ENCODE measurements at places on chromosomes 5 and 9.

GRCh38 chr9:99749641-99750040 lies 72.0 kb upstream of the NR4A3 start:
- no peak for DNase-seq

- no peak for DNase-seq
These were observed 32.8 kb upstream of the NSMF start for GRCh38 chr9:137491735-137492432.

DNA sequence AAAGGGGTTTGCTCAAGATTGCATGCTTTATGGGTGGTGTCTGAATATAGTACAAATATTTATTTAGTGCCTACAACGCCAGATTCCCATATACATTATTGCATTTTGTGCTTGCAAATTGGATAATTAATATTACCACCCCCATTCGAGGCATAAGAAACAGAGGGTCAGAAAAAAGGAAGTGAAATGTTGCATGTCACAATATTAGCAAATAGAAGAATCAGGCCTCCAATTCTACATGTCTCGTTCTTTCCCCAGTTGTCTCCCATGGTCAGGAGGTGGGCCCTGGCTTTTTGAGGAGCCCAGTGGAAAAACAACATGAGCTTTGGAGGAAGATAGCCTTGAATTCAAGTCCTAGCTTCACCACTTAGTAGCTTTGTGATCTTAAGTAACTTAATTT lies 98.1 kb upstream of the CCDC112 start:
- DNase-seq: no peak

GRCh38 chr5:124952566-124952965 lies 206.1 kb upstream of the ZNF608 start:
- DNase-seq: no peak

DNA sequence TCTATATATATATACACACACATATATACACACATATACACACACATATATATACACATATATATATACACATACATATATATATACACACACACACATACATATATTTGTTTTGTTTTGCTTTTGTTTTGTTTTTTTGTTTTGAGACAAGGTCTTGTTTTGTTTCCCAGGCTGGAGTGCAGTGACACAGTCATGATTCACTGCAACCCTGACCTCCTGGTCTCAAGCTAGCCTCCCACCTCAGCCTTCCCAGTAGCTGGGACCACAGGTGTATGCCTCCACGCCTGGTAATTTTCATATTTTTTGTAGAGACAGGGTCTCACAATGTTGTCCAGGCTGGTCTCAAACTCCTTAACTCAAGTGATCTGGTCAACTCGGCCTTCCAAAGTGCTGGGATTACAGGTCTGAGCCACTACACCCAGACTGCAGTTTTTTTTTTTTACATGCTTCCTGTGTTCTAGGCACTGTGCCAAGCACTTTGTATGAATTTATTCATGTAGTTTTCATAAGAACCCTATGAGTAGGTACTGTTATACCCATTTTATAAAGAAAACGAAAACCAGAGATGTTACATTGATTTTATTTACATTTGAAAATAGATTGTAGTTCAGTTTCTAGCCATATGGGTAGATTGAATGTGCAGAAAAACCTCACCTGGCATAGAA lies 120.7 kb downstream of the PBX3 start:
- DNase-seq: peak; percentile 30

DNA sequence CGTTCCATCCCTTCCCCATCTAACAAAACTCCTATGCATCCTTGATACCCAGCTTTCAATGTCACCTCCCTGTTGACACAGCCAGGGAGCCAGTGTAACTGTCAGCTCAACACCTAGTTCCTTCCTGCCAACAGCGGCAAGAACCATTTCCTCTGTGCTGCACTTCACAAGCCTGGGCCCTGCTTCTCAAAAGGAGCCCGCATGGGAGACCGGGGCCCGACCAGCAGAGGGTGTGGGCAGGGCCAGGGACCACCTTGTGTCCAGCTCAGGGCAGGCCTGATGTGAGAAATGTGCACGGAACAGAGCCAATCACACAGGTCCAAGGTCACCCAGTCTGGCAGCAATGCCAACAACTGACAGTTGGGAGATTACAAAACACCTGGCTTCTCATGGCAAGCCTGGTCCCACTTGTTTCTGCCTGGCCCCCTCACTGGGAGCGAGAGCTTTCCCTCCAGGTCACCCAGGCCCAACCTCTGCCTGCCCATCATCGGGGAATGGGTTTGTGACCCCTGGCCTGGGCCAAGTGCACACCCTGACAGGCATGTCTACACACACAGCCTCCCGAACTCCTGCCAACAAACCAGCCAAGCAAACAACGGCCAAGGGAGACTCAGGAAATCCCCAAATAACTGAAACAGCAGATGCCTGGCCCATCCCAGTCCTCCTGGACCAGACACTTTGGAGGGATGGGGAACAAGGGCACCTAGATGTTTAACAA lies 3.1 kb downstream of the RNF44 start:
- DNase-seq: peak; percentile 28

DNA sequence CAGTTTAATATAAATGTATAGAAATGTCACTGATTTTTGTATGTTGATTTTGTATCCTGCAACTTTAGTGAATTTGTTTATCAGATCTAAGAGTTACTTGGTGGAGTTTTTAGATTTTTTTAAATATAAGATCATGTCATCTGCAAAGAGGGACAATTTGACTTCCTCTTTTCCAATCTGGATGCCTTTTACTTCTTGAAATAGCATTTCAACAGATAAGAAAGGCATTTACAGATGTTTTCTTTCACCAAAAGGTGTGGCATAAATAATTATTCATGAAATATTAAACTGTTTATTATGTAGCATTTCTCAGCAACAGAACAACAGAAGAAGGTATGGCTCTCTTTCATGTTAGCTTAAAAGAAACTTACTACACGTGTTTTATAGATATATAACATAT lies 34.9 kb upstream of the NIPBL start:
- no peak for DNase-seq

GRCh38 chr5:100832252-100833230 lies 70.5 kb downstream of the ST8SIA4 start:
- no peak for DNase-seq

DNA sequence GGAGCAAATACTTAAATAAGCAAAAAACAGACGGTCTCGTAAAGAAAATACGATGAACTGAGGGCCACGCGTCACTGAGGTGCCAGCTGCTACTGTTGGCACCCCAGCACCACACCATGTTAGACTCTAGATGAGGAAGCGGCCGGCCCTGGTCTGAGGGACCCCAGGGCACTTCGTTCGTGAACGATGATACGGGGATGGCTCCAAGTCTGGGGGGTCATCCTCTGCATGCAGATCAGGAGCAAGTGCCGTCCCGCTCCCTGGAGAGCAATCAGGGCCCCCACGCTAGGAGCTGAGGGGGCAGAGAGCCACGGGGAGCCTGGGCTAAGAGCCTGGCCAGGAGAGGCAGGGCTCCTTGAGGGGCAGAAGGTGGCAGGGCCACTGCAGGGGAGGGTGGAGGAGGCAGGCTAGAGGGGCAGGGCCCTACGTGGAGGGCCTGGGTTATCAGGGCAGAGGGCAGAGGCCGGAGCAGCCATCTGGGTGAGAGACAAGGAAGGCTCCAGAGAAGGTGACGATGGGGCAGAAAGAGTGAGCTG lies 24.1 kb downstream of the SARDH start:
- DNase-seq: no peak

- DNase-seq: peak; percentile 93
These were observed 101.7 kb downstream of the GDNF start for GRCh38 chr5:37738057-37738691.

GRCh38 chr5:34657274-34657921 lies 1.3 kb downstream of the RAI14 start:
- peak; percentile 75 for DNase-seq

GRCh38 chr9:4794691-4795090 lies 1.9 kb downstream of the RCL1 start:
- no peak for DNase-seq

GRCh38 chr9:86064220-86064619 lies 35.1 kb downstream of the GOLM1 start:
- DNase-seq: no peak

DNA sequence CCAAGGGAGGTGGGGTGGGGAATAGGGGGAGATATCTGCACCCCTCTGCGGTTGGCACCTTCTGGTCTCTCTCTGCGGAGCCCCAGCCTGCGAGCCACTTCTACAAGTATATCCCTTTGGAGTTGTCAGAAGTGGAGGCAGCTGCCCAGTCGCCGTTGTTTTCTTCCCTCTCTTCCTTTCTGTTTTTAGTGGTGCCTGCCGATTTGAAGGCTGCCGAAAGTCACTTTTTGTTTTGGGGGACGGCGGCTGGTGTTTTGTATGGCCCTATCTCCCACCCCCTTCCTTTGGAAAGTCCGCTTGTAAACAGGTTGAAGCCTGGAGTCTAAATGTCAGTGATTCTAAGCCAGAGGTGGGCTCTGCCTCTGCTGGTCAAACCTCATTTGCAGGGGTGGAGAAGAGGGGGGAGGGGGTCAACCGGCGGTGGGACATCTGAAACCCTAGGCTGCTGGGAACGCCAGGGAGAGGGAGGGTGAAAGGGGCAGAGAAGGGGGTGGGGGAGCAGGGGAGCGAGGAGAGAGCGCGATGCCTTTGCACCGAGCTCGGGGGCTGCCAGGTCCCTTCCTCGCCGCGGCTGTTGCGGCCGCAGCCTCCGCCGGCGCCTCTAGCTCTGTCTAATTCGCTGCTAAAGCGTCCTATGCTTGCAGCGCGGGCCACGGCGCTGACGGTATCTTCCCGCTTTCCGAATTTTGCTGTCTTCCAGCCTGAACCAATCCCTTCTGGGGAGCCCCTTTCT lies at the start of gene FGF10:
FGF10 (minus strand) TSS at position 331 of the 733 bp plus-strand sequence. CDS start 738 bp downstream, outside the sequence.
- DNase-seq: peak; percentile 27

- DNase-seq: no peak
These were observed 184.6 kb downstream of the KDM4C start for GRCh38 chr9:6942406-6942805.

DNA sequence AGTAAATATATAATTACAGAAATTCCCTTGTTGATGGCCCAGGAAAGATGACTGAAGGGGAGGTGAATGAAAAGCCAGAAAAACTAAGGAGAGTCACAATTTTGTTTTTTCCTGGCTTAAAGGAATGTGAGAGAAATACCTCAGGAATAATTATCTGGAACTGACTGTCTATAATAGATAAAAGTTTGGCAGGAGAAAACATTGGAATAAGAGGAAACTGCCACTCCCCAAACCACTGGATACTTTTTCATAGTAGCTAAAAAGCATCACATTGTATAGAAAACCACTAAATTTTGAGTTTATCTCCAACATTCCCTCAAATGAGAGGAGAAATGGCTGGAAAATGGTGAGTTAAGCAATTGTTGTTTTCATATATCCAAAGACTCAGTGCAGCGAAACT lies 326.0 kb downstream of the NPR3 start:
- no peak for DNase-seq

DNA sequence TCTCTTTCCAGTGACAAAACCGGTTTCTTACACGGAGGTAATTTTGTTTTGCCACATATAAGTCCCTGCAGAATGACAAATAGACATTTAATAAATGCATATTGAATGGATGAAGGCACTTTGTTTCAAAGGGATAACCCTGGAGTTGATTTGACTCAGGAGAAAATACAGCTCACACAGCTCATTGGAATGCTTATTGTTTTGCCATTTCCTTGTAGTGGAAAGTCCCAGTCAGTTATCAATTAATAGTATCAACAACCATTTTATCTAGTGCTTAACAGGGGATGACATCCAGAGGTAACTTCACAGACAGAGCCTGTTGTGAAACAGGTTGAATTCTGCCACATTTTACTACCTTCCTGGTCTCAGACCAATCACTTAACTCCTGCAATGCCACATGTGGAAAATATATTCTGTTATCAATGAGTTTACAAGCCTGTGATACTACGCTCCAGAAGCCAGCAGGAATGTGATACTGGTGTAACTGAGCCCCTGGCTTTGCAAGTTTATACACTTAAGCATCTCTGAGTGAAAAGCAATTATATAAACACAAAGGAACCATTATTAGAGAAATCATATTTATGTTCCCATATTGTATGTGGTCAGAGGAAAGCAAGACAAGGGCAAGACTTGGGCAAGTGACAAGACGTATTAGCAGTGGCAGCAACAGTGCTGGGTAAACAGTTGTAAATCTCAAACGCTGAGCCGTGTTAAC lies 123.1 kb upstream of the ANKRD55 start:
- no peak for DNase-seq

DNA sequence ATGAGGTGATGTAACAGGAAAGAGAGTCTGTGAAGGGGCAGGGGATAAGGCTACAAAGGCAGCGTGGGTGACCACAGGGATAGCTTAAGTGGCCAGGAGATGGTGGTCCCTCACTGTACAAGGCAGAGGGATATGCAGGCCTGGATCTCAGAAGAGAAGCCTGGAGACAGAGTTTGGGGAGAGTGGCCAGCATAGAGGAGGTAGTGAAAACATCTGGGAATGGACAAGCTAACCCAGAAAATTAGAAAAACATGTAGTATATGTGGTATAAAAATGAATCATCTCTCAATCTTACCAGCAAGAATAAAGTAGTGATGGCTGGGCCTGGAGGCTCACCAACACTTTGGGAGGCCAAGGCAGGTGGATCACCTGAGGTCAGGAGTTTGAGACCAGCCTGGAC lies 349.2 kb upstream of the KLF4 start:
- peak; percentile 33 for DNase-seq

All from adipocyte (in vitro differentiated cells).